Activated naive CD4-positive, alpha-beta T cell treated with anti-CD3 and anti-CD28 coated beads for 36 hours (primary cell): ENCODE measurements at places on chromosomes 6 and 20.

GRCh38 chr20:25203871-25204320, 8.4 kb downstream of the ENTPD6 start:
- no peak for DNase-seq

- DNase-seq: no peak
Observed at GRCh38 chr6:23633996-23634395, 492.0 kb upstream of the NRSN1 start.

DNA sequence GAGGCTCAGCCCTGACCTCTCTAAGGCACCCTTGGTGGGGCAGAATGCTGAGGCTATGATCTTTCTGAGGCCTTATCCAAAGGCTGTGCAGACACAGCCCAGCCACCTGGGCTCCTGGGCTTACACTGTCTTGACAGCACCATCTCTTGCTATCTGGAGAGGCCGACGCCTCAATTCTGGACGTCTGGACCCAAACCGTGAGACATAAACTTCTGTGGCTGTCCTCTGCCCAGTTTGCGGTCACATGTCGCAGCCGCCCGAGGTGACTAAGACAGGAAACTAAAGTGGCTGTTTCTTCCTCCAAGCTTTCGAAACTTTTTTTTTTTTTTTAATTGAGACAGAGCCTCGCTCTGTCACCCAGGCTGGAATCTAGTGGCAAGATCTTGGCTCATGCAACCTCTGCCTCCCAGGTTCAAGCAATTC, 49.3 kb downstream of the PRR18 start:
- DNase-seq: peak; percentile 57

GRCh38 chr6:147321260-147321659, 117.0 kb downstream of the STXBP5 start:
- no peak for DNase-seq

- DNase-seq: no peak
Observed at GRCh38 chr6:46370622-46371021, 120.6 kb downstream of the RCAN2 start.

GRCh38 chr6:154410619-154411072, 54.0 kb upstream of the IPCEF1 start:
- DNase-seq: peak; percentile 64

- no peak for DNase-seq
Observed at GRCh38 chr6:169528755-169529154, 173.1 kb downstream of the WDR27 start.

- no peak for DNase-seq
Observed at GRCh38 chr20:24894967-24895366, 54.1 kb upstream of the CST7 start.

DNA sequence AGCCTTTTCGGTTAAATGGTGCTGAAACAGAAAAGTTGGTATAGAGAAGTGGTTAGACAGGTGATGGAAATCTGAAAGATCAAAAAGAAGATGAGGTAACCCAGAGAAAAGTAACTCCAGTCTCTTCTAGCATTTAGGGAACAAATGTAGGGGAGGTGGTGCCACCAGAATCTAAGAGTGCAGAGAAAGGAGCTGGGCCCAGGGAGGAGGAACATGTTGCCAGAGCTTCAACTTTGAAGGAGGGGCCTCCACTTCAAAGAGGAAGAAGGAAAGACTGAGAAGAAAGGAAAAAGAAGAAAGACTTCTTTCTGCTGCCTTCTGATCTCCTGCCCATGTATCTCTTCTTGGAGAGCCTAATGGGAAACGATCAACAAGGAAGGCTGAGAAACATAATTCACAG, 23.5 kb upstream of the ATRN start:
- DNase-seq: no peak

DNA sequence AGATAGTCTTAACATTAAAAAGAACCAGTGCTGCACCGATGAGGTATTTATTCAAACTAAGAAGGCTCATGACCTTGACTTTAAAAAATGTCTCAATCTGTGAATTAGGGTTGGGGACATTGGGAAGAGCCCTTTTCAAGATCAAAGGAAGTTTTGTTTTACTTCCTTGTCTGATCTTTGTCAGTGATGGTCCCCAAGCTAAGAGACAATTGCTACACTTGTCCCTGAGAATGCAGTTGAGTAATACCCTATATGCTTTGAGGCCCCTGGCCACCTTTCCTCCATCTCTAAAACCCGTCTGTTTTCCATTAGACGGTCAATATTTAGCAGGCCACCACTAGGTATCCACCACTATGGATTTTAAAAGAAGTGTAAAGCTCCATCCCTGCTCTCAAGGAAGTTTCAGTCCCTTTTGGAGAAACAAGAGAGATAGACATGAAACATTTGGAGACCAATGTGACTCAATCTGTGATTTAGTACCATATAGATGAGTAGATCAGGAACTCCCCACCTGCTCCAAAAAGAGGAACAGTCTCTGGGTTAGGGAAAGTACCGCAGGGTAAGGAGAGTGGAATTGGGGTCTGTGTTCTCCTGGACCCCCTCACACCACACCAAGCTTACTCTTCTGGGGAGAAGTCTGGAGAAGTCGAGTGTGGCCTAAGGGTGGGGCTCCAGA, 99.1 kb upstream of the ISM1 start:
- no peak for DNase-seq

- DNase-seq: no peak
Observed at GRCh38 chr6:157046776-157047175, 269.6 kb downstream of the ARID1B start.
